ENCODE measurements at places on chromosomes 1 and 21.

DNA sequence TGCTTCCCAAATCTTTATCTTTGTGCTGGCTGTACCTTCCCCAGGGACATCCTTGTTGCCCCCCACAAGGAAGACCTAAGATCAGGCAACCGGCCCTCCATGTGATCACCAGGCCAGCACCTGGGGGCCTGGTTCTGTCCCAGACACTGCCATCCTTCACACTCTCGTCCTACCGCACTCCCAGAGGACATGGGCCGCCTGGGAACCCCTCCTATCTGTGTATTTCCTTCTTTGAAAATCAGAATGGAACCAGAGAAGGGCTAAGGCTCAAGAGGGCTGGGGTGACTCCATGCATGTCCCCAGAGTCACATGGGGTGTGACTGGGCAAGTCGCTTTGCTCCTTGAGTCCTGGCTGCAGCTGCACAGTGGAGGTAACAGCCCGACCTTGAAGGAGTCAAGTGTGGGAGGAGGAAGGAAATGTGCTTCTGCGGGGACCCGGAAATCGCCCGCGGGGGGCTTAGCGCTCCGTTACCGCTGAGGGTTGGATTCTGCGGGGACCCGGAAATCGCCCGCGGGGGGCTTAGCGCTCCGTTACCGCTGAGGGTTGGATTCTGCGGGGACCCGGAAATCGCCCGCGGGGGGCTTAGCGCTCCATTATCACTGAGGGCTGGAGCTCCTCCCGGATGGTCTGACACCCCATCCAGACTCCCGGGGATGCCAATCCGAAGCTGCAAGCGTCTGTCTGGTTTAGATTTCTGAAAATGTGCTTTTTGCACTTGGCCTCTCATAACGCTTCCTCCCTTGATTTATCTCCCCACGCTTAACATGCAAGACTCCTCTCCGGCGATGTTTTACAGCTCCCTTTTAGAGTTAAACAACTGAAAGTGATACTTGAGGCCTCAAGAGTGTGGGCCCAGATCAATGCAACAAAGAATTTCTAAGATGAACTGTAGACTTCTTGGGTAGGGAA is 278.9 kb downstream of the NPHP4 start:
- no peak for DNase-seq

DNA sequence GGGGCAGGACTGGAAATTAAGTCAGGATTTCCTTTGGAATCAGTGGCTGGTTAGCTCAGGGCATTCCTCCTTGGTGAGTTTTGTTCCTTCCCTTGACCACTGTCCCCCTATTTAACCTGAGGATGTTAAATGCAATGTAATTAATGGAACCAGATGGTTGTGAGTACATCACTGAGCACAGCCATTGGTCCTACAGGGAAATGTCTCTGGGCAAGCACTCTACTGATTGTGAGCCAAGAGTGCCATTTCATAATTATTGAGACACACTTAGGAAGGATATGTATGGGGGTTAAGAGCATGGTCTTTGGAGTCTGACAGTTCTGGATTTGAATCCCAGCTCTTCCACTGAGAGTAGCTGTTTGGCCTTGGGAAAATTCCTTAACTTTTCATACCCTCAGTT is 74.4 kb downstream of the SPAG17 start:
- DNase-seq = no peak

- no peak for DNase-seq
Observed at GRCh38 chr1:29043274-29043965, 80.3 kb downstream of the TMEM200B start.

GRCh38 chr1:197393105-197393504 is 125.1 kb downstream of the CRB1 start:
- DNase-seq = no peak

- no peak for DNase-seq
Observed at GRCh38 chr1:23169727-23170335, 1.2 kb upstream of the LUZP1 start.

DNA sequence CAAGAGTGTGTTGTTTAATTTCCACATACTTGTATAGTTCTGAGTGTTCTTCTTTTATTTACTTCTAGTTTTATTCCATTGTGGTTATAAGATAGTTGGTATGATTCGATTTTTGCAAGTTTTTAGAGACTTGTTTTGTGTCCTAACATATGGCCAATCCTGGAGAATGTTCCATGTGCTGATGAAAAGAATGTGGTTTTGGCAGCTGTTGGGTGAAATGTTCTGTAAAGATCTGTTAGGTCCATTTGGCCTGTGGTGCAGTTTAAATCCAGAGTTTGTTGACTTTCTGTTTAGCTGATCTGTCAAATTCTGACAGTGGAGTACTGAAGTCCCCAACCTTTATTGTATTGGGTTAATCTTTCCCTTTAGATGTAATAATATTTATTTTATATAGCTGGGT is 19.5 kb upstream of the TIPRL start:
- no peak for DNase-seq

DNA sequence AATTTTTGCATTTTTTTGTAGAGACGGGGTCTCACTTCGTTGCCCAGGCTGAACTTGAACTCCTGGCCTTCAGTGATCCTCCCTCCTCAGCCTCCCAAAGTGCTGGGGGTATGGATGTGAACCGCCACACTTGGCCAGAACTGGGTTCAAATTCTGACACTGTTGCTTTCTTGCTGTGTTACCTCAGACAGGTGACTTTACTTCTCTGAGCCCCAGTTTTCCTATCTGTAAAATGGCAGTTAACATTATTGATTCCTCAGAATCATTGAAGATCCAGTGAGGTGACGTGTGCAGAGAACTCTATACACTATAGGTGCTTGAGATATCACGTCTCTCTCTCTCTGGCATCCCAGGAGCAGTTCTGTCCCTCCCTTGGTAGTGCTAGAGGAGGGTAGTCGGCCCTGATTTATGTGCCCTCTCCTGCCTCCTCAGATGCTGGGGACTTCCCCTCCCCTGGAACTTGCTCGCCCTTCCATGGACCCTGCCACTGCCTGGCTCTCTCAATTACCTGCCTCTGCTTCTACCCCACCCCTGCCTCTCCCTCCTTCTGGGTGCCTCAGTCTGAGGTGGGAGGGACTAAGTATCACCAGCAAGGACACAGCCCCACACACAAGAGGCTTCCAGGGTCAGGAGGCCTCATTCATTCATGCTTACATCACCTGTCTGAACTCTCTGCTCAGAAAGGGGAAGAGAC is 2.8 kb upstream of the HPCA start:
- DNase-seq = no peak

- DNase-seq = no peak
Observed at GRCh38 chr21:41583274-41583790, 75.4 kb upstream of the TMPRSS2 start.

DNA sequence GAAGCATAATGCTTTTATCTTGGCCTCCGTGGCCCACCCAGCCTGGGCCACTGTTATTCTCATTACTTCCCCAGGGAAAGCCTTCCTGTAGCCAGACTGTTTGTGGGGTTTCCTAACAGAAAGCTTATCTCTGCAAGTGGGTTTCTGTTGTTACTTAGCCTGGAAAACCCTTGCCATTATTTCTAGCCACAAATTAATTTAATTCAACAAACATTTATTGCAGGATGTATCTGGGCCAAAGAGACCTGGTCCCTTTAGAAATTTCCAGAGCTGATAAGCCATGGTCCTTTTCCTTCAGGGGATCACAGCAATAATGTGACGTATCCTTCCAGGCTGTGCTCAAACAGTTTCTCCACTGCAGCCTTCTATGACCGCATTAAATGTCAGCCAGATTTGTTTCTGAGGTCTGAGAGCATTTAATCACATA is 20.9 kb downstream of the TNN start:
- no peak for DNase-seq
